ENCODE measurements at places on chromosomes 16 and 17.
A peak's percentile ranks its signal among the peaks of the same experiment; 100 is the strongest.

DNA sequence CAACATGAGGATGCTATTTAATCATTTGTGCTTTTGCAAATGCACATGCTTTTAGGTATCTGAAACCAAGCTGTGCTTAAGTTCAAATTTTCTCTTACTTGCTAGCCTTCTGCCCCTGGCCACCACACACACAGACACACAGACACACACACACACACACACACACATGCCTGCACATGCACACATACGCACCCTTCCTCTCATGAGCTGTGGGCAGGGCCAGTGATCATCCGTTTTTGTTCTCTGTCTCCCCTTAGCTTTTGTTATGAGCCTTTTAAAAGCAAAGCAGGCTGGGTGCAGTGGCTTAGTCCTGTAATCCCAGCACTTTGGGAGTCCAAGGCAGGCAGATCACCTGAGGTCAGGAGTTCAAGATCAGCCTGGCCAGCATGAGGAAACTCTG is 34.2 kb downstream of the CD300LF start:
- DNase-seq, result no peak

DNA sequence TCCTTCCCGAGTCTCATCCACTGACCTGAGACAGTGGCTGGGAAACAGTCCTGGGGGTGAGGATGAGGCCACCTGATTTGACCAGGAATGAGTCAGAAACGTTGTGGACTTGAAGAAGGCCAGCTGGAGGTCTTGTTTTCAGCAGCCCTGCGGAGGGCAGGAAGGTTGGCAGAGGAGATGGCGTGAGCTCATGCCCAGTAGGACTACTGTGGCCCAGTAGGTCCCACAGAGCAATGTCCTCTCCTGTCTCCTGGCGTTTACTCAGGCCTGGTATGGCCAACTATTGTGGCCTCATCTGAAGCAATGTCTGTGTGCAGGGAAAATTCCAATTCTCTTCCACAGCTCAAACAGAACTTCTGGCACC is 84.1 kb upstream of the DNAJA2 start:
- DNase-seq, result no peak

- DNase-seq, result no peak
These were observed 95.7 kb downstream of the BMERB1 start for GRCh38 chr16:15530085-15530484.

DNA sequence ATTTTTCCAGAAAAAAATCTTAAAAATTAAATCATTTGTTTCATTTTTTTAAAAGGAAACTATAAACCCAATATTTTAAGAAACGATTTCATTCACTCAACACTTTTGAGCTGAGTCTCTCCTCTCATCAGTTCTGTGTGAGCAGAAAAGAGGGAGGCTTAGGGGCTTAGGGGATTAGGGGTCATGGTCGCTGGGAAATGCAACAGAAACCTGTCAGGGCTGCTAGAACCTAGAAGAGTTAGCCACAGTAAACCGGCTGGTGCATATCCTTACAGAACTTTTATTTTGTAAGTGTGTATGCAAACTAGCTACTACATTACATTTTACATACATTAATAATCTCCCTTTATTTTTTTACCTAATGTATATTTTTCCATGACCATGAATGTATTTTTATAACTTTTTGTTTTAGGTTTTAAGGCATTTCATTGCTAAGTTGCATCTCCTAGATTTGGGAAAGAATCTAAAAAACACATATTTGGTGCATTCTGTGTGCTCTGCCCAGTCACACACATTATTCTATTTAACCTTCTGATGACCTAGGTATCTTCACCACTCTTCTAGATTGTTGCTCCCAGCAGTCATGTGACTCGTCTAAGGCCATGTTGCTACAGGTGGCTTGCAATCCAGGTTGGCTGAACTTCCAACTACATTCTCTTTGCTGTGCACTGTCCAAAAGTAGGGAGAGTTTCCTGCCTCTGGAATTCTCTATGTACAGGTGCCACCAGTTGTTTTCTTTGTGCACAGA is 24.4 kb downstream of the TBC1D3B start:
- DNase-seq, result no peak

DNA sequence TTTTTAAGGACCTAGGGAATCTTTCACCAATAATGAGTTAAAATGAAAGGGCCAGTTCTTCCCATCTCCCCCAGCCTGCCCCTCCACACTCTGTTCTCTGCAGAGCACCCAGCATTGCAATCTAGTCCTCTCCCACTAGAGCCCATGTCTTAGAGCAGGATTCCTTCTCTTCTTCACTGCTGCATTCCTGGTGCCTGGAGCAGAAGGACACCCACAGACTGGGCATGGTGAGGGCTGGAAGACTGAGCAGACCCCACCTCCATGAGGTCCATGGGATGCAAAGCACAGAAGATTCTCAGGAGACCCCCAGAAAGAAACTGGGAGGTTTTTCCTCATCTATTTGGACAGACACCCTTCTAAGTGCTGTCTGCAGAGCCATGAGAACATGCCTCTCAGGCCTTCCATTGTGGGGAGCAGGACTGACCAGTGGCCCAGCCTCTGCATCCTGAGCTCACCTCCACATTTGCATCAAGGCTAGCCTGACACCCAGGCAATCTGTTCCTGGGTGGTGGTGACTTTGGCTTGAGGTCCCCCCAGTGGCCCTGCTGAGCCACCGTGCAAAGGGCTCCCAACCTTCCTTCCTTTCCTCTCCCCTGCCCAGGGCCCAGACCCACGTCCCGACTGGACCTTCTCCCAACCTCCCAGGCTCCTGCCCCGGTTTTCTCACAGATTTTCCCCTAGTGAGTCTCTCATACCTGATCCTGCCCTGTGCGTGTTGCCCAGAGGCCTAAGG is 74.2 kb upstream of the ZNF469 start:
- DNase-seq, result no peak

GRCh38 chr17:73297934-73298861 is 13.6 kb downstream of the CDC42EP4 start:
- no peak for DNase-seq

DNA sequence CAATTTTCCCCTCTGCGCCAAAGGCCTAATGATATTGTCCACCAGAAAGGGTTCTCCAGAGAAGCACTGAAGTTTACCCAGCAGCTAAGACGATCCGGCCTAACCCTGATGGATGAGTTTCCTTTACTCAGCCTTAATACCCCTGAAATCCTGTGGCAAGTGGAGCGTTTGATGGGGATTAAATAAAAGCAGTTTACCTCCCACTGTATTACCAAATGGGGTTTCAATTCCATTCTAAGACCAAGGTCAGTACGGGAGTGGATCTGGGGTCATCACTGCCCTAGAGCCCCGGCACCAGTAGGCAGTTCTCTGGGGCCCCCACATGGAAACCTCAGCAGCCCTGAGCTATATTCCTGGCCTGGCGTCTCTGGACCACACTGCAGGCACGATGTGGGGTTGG is 97.1 kb upstream of the NOL11 start:
- no peak for DNase-seq

DNA sequence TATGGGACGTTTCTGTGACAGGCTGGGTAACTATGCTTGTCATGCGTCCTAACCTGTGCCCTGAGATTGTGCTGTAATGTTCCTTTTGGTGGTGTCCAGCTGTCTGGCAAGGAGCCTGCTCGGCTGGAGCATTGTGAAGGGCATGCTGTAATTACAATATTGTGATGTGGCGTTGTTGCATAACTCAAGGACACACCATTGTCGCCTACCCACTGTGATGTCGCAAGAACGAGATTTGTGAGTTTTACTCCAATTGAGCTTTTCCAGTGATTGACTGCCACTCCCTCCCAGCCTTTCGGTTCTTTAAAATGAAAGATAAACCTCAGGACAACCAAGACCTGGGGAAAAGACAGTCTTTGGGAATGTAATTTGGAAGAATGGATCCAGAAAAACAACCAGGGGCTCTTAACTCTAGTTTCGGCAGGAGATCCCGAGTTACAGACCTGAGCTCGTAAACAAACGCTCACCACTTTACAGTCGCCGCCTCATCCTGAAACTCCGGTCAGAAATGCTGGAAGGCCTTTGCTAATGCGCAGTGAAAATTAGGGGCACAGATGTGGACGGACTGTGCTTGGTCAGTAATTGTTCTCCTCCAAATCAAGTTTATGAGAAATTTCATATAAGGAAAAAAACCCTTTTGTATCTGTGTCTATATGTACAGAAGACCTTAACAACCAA is 1.3 kb downstream of the ZNF750 start:
- DNase-seq, result no peak

DNA sequence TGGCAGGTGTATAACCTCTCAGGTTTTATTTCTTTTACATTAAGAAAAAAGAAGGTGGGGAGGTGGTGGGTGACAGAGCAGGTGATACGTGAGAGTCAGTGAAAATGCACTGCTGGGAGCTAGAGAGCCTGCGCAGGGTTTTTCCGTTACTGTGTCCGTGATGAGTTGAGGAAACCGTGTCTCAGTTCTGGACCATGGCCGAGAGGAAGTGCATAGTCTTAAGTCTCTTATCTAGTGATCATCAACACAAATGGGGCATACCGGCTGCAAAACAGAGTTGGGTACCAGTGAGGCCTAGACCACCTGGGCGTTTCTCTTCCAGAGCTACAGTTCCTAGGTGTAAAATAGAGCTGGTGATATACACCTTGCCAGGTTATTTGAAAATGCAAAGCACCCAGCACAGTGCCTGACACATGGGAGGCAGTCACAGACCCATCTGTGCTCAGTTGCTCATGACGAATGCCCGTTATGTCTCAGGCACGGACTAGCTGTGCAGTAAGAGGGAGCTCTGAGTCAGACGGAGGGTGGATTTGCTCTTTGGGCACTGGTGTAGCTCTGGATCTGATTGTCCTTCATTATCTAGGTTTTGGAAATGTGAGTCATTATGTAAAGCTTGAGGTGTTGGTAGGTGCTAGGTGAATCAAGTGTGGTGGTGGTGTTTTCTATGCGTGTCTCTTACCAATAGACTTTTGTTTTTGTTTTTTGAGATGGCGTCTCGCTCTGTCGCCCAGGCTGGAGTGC is 60.9 kb downstream of the RPTOR start:
- no peak for DNase-seq

DNA sequence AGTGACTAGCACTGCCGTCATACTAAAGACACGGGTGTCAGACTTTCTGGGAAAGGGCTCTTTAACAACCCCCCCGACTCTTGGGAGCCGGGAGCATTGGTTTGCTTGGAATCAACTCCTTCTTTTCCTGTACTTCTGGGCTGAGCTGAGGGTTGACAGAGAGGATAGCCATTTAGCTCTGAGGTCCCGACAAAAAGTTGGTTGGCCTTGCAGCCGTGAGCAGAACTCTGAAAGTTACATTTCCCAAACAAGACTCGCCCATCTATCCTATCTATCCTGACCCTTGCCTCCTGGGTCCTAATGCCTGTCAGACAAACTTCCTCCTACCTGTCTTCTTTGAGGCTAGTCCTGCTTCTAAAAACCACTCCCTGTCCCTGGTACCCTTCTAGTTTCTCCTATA is 460.8 kb upstream of the TOM1L1 start:
- DNase-seq, result no peak

GRCh38 chr17:4632581-4632920 is 8.9 kb downstream of the ALOX15 start:
- DNase-seq, result no peak

GRCh38 chr16:27945233-27945973 is 118.1 kb downstream of the GSG1L start:
- no peak for DNase-seq

DNA sequence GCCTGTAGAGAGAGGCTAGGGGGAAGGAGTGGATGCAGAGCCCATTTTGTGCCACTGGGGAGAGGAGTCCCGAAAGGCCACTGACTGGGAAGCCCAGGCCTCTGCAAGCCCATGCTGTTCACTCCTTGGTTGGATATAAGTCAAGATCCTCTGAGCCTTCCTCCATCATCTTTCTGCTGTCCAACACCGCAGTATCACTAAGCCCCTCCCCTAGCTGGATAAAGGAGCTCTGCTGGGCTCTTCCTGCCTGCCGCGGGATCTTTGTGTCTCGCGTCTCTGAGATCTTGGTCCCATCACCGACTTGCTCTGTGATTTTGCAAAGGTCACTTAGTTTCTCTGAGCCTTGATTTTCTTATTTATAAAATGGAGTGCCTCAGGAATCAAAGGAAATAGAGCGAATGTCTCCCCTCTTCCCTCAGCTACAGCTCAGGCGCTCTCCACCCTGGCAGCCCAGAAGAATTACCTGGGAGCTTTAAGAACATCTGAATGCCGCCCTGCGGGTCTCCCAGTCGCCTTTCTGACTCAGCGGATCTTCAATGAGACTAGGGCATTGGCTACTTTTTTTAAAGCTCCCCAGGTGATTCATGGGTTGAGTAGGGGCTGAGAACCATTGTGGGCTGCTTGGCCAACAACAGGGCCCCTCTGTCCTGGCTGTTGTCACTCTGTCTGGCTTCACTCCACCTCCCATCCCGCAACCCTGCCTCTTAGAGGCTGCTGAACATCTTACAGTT is 25.2 kb upstream of the TMEM220 start:
- DNase-seq, result no peak

DNA sequence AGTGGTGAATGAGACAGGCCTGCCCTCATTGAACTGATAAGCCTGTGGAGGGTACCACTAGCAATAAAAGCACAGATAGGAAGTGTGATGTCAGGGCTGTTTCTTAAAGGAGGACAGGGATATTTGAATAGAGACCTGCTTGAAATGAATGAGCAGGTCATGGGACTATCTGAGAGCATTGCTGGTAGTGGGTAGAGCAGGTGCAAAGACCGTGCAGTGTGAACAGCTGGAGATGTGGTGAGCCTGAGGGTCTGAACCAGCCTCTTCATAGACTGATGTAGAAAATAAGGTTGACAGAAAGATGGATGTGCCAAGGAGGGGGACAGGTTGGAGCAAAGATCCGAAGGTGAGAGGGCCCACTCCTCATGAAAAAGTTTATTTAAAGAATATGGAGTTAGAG is 2.4 kb downstream of the NUP93 start:
- DNase-seq, result no peak

- DNase-seq, result no peak
These were observed 237.3 kb downstream of the CCDC182 start for GRCh38 chr17:57507828-57508227.

GRCh38 chr16:68236826-68237242 is 907 bp upstream of the ESRP2 start:
- no peak for DNase-seq

GRCh38 chr16:10103118-10103517 is 79.1 kb downstream of the GRIN2A start:
- DNase-seq, result no peak

- no peak for DNase-seq
These were observed 20.7 kb upstream of the CCL5 start for GRCh38 chr17:35900708-35901480.

- DNase-seq, result no peak
These were observed 679.6 kb downstream of the HS3ST4 start for GRCh38 chr16:26371349-26371869.

DNA sequence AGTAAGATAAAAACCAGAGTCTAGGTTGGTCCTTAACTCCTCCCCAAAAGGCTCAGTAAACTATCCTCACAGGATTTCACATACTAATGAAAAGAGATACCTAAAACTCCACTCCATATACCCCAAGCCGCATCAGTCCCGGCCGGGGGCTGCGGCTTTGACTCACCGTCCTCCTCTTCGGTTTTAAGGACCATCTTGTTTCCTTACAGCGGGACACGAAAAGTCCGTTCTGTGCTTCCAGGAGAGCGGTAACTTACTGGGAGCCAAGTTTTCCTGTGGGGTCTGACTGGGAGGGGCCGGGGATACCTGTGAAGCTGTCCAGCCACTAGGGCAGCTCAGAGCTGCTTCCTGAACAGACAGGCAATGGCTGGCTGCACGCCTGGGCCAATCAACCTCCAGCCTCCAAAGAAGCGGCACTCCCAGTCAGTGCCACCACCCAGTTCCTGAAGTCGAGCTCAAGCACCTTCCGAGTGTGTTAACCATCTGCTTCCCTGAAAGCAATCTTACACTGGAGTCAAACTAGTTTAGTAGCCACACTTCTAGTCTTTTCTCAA is 45.5 kb downstream of the CYTH1 start:
- no peak for DNase-seq

- peak; percentile 65 for DNase-seq
These were observed at the start of gene PTGES3L for GRCh38 chr17:42979511-42980273. PTGES3L (minus strand) TSS chr17:42980080; CDS start chr17:42980053, 27 bp downstream.

GRCh38 chr17:75909812-75910274 is 5.2 kb upstream of the MRPL38 start:
- no peak for DNase-seq

Data from AG08396 (cell line).